ENCODE measurements at places on chromosomes 2 and 18.

- no peak for DNase-seq
Observed at GRCh38 chr2:33166287-33166881, 219.6 kb downstream of the LTBP1 start.

DNA sequence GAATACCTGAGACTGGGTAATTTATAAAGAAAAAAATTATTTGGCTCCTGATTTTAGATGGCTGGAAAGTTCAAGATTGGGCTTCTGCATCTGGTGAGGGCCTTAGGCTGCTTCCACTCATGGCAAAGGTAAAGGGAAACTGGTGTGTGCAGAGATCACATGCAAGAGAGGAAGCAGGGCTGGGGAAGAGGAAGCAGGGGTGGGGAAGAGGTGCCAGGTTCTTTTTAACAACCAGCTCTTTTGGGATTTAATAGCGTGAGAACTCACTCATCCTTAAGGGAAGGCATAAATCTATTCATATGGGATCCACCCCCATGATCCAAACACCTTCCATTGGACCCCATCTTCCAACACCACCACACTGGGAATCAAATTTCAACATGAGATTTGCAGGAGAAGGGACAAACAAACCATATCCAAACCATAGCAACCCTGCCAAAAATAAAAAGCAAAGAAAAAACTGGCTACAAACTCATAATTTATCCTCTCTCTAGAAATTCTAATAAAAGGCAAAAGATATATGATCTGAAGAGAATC, 30.4 kb downstream of the PRKRA start:
- DNase-seq, result no peak

GRCh38 chr2:233422050-233422639, 67.9 kb downstream of the DGKD start:
- DNase-seq, result no peak

- no peak for DNase-seq
Observed at GRCh38 chr18:74994502-74995418, 214.2 kb downstream of the PTGR3 start.

DNA sequence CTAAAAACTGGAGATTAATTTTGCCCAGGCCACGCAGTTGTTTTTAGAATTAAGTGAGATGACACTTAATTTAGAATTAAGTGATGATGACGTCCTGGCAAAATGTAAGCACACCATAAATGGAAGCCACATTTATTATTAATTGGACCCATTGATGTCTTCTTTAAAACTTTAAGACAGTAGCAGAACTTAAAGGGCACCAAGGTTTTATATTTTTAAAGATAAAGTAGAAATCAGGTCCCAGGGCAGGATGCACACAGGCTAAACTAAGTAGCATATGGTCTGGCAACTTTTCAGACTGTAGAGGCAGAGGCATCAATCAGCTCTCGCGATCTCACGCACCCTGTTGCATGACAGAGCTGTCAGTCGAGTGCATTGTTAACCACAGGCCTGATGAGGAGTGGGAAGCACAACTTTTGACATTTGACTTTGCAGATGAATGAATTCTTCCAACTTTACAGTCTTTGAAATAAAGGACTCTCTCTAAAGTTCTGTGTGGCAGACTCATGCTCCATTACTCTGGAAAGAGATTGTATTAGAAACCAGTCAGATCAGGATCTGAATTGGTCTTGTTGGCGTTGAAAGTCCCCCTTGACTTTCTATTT, 232.4 kb downstream of the CD226 start:
- DNase-seq, result no peak

DNA sequence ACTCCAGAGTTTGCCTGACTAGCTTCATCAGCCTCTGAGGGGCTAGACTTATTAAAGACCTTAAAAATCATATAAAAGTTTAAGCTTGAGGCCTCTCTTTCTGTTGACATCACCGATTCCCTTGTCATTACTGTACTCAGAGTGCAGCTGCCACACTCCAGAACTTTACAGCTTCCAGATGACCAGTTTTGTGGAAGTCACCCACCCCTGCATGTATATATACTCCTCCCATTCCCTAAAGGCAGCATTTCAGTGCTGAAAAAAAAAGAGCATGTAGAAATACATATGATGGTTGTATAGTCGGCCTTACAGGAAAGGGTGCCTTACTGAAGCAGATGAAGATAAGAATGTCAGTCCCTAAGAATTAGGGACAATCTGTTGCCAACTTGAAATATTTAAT, 117.3 kb downstream of the FEZ2 start:
- DNase-seq, result no peak

- DNase-seq, result no peak
Observed at GRCh38 chr2:171317492-171318125, 116.2 kb downstream of the METTL8 start.

DNA sequence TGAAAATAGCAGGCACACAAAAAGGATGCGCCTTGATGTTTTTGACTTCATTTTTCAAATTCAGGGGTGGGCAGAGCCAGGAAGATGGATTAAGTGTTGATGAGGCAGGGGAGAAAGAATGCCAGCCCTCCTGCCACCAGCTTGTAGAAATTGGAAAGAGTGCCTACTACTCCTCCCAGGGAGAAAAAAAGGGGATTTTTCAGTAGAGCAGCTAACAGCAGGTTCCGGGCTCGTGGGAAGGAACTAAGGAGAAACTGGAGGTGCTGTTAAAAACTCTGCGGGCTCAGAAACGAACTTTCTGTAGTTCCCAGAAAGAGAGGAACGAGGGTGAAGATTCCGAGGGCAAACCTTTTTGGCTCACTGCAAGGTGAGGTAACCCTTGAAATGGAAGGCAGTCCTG, 100.1 kb upstream of the MCFD2 start:
- DNase-seq, result no peak

- DNase-seq, result peak; percentile 90
Observed at GRCh38 chr2:178450774-178451525, at the start of the genes PJVK and PRKRA. Gene PJVK, plus strand, starts transcription at chr2:178451378. Its CDS starts 2,032 bp downstream, at chr2:178453410. Gene PRKRA, minus strand, starts transcription at chr2:178451175. Its CDS starts 145 bp downstream, at chr2:178451030.

- DNase-seq, result no peak
Observed at GRCh38 chr2:10919410-10919770, 7.7 kb downstream of the KCNF1 start.

GRCh38 chr2:172993139-172993538, 82.5 kb upstream of the MAP3K20 start:
- no peak for DNase-seq

DNA sequence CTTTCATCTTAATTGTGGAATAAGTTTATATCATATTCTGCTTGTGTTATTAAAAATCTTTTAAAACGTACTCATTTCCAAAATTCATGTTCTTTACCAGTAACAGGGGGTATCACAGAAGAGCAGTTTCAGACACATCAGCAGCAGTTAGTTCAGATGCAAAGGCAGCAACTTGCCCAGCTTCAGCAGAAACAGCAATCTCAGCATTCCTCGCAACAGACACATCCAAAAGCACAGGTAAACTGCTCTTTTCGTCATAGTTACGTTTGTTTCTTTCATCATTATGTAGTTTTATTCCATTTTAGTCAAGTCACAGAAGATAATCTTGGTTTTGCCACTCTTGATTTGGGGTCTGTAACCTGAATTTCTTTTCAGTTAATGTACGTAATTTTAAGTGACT, 93.5 kb upstream of the KIF5C start:
- DNase-seq, result no peak

DNA sequence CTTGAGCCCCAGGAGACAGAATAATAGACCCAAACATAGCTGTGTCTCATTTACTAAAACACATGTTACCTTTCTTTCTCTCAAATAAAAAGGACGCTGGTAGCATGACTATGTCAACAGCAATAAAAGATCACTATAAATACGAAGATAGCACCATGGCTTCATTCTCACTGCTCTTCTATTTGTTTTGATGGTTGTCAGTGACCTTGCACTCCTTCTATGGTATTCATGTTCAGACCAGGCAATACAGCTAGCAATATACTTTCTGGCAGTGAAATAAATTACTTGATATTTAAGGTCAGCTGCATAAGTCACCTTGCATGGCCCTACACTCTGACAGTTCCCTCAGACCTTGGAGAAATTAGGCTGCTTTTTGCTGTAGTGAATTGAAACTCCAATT, 263.2 kb upstream of the CDH7 start:
- no peak for DNase-seq

DNA sequence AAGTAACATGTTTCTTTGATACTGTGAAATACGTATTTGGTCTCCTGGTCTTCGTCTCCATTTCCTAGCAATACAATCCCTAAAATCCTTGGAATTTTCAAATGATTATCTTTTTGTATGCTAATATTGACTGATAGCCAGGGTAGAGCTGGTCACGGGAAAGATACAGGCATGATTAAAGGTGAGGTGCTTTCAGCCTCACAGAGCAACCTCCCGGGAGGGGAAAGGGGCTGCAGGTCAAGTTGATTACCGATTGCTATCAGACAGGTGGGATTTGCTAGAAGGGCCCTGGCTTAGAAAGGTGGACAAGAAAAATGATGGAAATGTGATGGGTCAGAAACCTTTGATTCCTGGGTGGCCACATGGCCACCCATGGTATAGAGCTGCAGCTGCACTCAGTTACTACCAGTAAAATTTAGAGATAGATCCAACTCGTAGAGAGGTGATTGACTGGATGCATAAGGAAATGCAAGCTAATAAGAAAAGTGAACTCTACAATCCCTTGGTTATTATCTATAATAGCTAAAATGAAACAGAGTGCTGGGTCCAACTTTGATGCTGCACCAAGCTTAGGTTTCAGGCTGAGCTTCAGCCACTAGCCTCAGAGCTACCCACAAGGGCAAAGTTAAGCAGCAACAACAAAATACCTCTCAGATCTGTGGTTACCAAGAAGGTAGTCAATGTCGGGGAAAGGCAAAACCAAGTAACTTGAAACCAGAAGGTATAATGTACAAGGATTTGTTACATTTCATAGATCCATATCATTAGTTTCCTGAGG, 15.3 kb downstream of the YPEL5 start:
- DNase-seq, result no peak

DNA sequence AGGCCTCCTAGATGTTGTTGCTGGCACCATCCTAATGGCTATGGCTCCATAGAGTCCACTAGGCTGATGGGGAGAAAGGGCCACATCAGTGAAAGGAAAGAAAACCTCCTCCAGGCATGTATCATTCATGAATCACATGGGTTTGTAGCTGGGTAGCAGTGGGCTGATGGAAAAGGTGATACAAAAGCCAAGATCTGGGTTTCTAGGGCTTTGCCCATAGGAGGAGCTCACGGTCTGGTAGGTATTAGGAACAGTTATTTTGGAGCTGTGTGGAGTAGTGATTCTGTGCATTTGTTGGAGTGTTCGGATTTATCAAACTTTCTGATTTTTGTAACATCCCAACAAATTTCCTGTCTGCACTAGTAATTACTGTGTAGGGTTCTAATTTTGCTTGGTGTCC, 259.2 kb downstream of the SLC4A3 start:
- no peak for DNase-seq

GRCh38 chr2:215409331-215410127, 26.3 kb downstream of the FN1 start:
- peak; percentile 19 for DNase-seq

DNA sequence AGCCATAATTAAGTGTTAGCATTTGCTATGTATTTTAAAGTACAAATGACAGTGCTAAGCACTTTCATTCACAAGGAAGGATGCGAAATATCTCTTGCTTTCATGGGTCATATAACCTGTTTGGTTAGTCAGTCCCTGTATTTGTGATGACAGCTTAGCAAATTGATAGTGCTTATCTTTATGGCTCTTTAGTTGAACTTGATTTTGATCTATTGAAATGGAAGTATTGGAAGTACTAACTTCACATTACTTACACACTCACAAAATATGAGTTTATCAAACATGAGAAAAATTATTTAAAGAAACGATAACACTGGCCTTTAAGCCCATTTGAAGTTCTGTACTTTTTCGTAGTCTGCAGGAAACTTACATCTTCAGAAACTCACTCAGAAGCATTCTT, 97.4 kb upstream of the NEUROD1 start:
- no peak for DNase-seq

GRCh38 chr2:160174322-160174721, 25.8 kb downstream of the ITGB6 start:
- no peak for DNase-seq

DNA sequence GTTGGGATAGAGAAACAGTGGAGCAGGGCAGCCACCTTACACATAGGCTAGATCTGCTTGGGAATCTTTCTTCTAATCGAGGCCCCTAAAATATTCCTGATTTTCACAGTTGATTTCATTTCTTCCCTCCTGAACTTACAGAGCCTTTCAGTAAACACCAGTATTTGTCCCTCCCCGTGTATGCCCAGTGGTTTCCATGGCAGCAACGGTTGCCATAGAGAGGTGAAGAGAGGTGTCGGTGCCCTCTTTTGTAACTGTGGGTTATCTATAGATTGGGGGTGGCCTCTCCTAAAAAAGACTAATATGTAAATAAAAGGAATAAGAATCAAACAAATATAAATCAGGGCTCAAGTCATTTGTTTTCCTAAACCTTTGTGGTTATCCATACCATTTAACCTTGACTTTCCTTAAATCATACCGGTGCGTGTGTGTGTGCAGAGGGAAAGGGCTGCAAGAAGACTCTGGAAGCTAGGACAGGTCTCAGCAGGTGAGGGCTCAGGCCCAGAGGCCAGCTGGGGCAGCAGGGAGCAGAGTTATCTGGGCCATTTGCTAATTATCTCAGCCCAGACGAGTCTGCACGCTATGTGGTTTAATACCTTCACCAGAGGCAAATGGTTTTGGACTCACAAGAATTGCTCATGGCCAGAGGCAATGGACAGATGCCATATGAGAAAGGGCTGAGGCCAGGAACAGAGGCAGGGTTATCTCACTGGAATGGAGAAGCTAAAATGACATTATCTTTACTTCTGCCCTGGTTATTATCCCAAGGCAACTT, 35.5 kb downstream of the LIPG start:
- DNase-seq, result no peak

DNA sequence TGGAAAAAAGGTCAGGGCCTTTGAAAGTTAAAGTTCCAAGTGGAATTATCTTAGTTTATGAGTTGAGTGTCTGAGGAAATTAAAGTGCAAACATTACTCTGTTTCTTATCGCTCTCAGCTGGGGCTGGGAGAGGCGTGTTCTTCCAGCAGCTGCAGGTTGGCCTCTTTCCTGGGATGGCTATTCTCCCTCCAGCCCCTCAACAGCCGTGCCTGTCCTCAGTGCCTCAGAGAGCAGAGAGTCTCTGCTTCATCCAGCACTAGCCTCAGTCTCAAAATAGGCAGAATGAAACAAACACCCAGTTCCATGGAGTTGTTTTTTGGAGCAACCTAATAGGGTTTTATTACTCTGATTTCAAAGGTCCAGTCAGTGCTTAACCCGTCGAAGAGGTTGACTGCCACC, 298.1 kb downstream of the GALR1 start:
- DNase-seq, result no peak

GRCh38 chr2:120754067-120754960, 18.6 kb downstream of the GLI2 start:
- no peak for DNase-seq
